NCI-H1105 (cell line): ENCODE measurements at places on chromosomes 6 and 20.

DNA sequence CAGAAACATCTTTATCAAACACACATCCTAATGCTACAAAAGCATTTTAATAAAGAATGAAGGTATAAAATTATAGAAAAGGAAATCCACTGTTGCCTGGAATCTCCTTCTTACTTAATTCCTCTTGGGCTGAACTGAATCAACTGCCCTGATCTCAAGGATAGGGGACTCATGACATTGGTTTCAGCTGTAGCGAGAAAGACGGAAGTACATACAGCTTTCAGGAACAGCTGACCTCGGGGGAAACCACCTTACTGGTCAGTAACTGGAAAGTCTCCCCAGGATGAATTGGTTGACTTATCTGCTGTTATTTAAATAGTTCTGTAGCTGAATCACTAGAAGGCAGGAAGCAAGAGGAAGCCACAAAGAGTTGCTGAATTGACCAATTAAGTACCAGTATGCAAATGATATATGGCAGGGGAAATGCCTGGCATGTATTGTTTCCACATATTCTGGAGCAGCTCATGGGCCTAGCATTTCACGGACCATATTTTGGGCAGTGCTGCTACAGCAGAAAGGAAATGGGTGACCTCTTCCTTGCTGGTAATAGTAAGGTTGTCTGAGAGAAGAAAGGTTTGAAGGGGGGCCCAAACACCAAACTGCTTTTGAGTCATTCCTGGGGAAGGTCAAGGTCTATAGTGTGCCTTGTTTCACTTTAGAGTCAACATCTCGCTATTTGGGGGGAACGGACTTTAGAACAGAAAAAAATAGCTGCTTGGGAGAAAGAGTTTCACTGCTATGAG is 43.7 kb upstream of the MAP7 start:
- DNase-seq: no peak

- no peak for DNase-seq
These were observed 450.3 kb upstream of the BTBD3 start for GRCh38 chr20:11467436-11467835.

DNA sequence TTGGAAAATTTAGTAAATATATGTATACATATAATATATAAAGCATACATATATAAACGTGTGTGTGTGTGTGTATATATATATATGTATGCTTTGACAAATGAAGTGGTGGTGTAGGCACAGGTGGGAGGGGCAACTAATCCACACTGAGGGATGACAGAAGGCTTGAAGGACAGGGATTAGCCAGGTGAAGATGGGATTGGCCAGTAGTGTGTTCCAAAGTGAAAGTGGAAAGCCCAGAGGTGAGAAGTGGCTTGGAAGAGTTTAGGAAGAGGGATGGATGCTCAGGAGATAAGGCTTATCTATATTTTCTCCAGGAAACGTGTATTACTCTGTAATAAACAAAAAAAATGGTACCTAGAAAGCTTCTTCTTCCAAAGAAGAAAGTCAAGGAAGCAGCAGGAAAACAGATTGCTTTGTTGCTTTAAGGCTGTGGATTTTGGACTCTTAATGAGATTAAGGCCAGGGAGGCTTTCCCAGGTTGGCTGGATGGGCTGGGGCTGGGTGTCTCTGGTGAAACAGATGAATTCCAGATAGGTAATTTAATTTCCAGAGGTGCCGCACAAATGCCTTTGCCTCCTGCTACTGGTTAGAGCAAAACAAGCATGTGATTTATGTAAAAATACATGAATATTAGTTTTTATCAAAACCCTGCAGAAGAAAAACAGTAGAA is 63.9 kb downstream of the JARID2 start:
- DNase-seq: no peak

DNA sequence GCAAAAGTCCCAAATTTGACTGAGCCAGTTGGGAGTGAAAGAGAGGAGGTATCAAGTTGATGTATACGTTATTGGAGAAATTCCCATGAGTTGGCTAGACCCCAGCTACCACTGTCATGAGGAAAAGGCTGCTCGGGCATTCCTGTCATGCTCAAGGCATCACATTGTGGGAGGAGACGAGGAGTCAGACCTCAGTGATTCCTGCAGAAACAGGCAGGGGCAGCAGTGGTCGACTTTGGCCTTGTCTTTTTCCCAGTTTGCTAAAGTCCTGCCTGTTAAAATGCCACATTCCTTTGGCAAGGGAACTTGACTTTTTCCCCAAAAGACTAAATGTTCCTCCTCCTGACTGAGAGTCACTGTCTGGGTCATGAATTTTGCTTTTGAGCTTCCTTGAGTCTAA is 295.5 kb upstream of the HS3ST5 start:
- no peak for DNase-seq

- no peak for DNase-seq
These were observed 4.2 kb downstream of the CLIC5 start for GRCh38 chr6:46011188-46012085.

DNA sequence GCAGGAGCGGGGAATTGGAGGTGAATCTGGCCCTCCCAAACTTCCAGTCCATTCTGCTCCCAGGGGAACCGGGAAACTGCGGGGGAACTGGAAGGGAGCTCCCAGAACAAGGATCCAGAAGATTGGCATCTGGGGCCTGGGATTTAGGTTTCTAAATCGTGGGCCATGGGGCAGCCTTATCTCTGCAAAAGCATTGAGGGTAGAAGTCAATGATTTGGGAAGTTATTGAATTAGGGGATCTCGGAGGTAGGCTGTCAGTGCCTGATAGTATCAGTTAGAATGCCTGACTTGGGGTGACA is 45.1 kb downstream of the HNF4A start:
- no peak for DNase-seq

- no peak for DNase-seq
These were observed 195.0 kb upstream of the CEP162 start for GRCh38 chr6:84422380-84422968.

DNA sequence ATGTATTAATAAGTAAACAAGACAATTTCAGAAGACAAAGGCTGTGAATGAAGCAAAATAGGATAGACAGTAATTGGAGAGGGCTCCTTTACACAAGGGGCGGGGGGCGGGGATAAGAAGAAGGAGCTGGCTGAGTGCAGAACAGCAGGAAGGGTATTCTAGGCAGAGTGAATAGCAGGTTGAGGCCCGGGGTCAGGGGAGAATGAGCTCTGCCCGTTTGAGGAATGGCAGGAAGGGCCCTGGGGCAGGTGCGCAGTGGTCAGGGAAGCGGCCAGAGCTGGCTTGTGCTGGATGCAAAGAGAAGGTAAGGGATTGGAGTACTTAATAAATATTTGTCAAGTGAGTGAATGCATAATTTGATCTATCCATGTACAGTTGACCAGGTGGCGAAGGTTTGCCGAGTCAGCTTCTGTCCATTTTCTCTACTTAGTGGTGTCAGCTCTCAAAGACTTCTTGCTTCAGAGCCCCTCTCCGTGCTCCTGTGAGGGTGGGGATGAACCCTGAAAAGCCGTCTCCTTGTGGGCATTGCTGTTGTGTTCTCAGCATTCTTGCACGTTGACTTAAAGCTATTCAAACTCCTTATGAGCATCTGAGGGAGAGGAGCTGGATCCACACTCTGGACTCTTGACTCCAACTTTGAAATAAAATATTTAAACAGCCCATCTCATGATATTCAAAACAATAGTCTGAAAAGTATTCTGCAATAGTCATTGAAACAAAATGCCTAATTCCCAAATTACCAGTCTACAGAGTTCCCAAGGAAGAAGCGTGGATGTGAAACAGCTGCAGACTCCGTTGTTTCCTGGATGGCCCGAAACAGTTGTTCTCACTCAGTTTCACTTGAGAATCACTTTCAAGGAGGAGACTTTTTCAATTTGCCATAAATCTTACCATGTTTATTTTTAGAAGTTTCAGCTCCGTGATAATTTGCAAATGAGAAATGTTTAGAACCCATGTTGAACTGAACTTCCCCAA is 105.1 kb downstream of the EDN3 start:
- DNase-seq: no peak

GRCh38 chr20:48904566-48905296 is 16.8 kb upstream of the ARFGEF2 start:
- DNase-seq: peak; percentile 27

- no peak for DNase-seq
These were observed 204.7 kb upstream of the ARG1 start for GRCh38 chr6:131368198-131368911.

DNA sequence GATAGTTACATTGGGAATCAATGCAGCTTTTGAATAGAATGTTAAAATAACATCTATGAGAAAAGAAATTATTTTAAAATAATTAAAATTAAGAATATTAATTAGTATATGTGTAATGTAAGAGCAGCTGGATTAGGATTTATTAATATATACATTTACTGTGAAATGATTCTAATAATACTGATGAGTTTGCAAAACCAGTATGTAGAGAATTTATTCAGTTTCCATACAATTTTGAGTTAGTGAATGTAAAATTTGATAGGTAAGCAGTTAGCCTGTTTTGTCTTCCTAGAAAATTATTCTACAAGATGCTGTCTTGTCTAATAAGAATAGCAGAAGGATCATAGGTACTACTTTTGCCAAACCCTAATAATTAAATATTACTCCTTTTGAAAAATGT is 70.6 kb downstream of the STXBP5 start:
- no peak for DNase-seq

GRCh38 chr20:17928211-17928611 is 40.4 kb downstream of the SNX5 start:
- no peak for DNase-seq

GRCh38 chr20:906001-906520 is 10.1 kb downstream of the ANGPT4 start:
- DNase-seq: no peak

DNA sequence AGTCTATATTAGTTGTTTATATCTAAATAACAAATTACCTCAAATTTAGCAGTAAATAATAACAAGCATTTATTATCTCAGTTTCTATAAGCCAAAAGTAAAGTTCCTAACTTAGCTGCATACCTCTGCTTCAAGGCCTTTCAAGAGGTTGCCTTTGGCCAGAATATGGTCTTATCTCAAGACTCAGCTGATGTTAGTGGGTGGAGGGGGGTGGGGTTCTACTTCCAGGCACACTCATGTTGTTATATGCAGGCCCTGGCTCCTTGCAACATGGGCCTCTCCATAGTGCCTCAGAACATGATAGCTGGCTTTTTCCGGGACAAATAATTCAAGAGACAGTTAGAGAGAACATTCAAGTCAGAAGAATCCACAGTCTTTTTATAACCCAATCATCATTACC is 266.0 kb downstream of the ADGRB3 start:
- DNase-seq: no peak

DNA sequence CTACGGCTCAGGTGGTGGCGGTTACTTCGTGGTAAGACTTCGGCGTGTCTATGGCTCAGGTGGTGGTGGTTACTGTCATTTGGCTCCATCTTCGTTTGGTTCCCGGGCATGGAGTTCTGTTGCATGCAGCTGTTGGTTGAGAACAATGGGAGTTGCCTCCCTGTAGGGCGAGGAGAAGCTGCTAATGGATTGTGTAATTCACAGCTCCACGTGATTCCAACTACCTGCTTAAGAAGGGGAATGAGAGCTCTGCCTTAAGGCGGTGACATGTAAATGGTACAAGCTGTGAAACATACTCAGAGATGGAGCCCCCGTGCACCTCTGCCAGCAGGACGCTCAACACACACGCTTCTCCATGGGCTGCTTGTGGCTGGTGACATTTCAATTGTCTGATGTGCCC is 12.4 kb upstream of the DACT2 start:
- no peak for DNase-seq

DNA sequence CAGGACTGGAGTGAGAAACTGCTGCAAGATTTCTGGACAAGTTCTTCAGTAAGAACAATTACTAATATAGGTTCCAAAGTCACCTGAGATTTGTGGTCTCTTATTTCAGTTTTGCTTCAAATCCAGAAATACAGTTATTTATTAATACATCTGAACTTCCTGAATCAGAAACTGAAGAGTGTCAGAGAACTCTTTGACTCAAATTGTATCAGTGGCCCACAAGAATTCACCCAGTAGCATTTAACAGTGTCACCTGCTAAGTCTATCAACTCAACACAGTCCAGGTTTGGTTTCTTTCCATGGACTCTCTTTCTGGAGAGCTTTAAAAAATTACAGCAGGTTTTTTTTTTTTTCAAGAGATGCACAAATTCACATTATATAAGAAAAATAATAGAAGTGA is 18.8 kb upstream of the NHSL1 start:
- DNase-seq: no peak

DNA sequence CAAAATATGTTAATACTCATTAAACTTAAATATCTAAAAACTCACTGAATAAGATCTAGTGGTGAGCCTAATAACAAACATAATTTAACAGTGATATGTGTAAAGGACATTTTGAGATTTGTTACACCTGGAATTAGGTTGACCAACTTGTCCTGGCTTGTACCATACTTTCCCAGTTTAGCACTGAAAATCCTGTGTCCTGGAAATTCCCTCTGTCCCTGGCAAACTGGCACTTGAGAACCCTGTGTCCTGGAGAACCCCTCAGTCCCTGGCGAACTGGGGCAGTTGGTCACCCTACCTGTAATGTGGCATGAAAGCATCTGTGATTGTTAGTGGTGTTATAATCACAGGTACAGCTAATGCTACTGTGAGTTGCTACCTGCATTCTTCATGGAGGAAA is 6.9 kb upstream of the PRND start:
- DNase-seq: no peak

DNA sequence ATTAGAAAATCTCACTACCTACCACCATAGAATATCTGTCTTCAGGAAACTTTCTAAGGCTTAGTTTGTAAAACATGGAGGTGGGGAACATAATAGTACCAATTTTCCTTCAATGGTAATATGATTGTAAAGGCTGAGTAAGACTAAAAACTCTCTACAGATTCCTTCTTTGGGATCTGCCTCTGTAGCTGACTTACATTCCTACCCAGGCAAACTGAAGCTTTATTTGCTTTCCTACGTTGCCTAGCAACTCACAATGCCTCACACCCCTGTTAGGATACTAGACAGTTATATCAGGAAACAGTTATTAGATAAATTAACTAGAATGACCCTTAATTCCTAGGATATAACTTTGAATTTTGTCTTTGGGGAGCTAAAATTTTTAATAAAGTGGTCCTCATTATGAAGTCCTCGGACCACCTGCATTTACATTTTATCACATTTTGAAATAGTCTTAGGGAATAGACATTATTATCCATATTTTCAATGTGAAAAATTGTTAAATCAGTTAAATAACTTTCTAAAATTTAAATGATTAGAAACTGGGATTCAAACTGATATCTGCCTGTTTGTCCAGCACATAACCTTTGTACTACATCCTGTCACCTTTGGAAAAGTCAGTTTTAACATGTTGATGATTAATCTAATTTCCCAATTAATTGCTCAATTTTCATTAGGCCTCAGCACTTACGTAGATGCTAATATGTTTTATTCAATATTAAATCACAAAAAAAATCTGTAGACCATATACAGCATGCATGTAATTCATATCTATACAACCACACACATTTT is 591.4 kb downstream of the RNF144B start:
- peak; percentile 75 for DNase-seq

GRCh38 chr20:23258747-23259121 is 91.9 kb upstream of the NXT1 start:
- DNase-seq: no peak

DNA sequence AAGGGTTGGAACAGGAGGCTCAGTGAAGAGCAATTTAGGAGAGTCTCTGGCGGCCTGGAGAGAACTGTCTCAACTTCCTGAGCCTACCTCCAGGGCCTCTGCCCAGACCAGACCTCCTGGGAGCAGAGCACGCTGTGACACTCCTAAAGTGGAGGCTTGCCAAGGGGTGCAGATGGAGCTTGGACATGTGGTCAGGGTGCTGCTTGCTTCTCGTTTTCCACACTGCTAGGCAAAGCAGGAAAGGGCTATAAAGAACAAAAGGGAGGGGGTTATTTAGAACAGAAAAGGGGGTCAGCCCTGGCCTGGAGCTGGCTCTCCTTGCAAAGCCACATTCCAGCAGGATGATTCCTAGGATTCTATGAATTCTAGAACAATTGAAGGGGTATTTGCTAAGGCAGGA is 145.7 kb upstream of the GGTLC1 start:
- DNase-seq: no peak

GRCh38 chr20:52379723-52380336 is 188.3 kb upstream of the ZFP64 start:
- DNase-seq: no peak
